Stimulated activated CD8-positive, alpha-beta memory T cell treated with anti-CD3 and anti-CD28 coated beads, Interleukin-7, amount 100 ng/mL, for 24 hours (primary cell): ENCODE measurements at places on chromosomes 3 and 15.
A peak's percentile ranks its signal among the peaks of the same experiment; 100 is the strongest.

- DNase-seq = no peak
Measured at GRCh38 chr3:42750834-42751233, 22.2 kb downstream of the CCDC13 start.

GRCh38 chr3:182617500-182617899 is 175.8 kb upstream of the ATP11B start:
- DNase-seq = no peak

DNA sequence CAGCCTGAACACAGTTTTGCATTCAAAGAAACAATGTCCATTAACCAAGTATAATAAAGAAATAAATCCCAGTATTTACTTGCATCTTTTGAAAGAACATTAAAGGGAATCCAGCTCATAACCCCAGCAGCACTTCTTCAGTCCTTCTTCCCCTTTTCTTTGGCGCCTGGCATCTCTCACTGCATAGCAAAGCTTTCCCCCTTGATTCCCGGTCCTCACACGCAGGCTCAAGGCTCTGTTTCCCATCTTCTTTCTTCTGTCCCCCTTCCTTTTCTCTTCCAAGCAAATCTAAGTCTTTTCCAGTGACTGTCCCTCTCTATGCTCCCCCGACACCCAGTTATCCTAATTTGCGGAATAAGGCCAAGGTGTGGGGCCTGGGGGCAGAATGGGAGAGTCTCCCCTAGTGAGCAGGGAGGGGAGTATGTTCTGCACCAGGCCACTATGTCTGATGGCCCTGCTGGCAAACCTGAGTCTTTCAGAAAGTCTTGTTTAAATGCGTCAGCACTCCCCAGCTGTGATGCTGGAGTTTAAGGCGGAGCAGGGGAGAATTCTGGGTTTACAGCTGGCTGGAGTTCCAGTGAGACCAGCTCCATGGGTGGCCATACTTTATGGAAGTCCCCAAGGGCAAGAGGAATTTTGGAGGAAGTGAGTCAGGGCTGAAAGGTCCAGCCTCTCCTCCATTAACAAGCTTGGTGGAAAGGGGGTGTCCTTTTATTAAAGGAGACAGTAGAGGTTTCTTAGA is 42.1 kb downstream of the GOLGA6A start:
- no peak for DNase-seq

- DNase-seq = no peak
Measured at GRCh38 chr15:48473667-48474066, 142.4 kb downstream of the DUT start.

GRCh38 chr3:33834096-33834453 is 35.6 kb downstream of the PDCD6IP start:
- DNase-seq = no peak

DNA sequence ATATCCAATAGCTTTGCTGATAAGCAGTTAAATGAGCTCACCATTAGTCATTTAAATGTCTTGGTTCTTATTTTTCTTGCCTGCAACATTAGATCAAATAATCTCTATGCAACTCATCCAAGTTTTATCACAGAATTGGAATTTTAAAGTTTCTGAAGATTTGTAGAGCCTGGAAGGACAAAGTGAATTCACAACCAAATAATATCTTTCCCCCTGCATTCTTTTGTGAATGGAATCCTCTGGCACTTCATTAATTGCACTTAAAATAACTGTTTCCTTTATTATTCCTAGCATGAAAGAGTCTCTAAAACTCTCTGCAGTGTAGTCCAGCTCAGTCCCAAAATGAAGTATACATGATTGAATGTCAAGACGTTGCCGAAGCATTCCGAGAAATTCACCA is 345.6 kb upstream of the TGFBR2 start:
- no peak for DNase-seq

- no peak for DNase-seq
Measured at GRCh38 chr3:2656806-2657777, 453.1 kb downstream of the IL5RA start.

- DNase-seq = no peak
Measured at GRCh38 chr3:69305011-69305410, 80.9 kb downstream of the FRMD4B start.

GRCh38 chr3:98577178-98577895 is 16.1 kb downstream of the CPOX start:
- DNase-seq = no peak

DNA sequence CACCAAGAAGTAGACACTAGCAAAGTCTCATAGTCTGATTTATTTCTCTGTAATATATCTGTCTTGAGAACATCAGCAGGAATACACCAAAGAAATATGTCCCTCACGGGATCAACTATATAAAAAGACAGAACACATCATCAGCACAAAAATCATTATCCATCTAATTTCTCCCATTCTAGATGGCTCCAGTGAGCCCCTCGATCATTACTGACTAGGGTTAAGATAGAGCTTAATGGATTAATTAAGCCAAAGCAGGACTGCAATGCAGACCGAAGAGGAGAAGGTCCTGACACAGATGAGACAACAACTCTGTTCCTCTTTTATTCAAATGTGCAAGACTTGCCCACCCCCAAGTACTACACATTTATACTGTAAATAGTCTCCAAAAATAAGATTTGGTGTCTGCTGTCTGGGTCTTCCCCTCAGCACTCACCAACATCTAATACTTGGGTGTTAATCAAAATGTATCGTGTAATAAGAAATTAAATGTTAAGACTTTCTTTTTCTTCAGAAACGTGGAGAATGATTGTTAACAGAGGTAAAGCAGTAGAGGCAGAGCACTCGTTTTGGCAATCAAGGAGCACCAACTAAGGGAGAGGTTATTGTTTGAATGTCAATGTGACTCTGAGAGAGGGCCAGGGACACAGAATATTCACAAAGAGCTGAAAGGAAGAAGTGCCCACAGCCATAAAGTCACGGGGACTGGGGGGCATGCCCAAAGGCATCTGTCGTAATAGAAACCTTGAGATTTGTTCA is 133.6 kb downstream of the TIGIT start:
- no peak for DNase-seq

- no peak for DNase-seq
Measured at GRCh38 chr3:70646635-70647034, 334.2 kb upstream of the MDFIC2 start.

- no peak for DNase-seq
Measured at GRCh38 chr3:113676261-113676660, 20.2 kb downstream of the USF3 start.

DNA sequence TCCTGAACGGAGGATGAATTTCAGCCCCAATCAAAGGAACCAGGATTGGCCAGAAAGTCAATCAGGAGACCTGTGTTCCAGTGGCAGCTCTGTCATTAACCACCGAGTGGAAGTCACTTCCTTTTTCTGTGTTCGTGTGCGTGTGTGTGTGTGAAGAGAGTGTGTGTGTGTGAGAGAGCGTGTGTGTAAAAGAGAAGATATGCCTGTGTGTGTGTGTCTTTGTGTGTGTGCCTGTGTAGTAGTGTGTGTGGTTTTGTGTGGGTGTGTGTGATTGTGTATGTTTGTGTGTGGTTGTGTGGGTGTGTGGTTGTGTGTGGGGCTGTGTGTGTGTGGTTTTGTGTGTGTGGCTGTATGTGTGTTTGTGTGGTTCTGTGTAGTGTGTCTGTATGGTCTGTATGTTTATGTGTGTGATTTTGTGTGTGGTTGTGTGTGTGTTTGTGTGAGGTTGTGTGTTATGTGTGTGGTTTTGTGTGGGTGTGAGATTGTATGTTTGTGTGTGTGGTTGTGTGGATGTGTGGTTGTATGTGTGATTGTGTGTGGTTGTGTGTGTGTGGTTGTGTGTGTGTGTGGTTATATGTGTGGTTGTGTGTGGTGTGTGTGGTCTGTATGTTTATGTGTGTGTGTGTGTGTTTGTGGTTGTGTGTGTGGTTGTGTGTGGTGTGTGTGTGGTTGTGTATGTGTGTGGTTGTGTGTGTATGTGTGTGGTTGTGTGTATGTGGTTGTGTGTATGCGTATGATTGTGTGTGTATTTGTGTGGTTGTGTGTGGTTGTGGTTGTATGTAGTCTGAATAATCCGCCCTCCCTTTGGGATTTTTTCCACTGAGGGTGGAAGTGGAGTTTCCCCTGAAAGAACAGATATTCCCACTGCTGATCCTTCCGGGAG is 314.4 kb downstream of the SHQ1 start:
- DNase-seq = no peak

GRCh38 chr3:15812183-15812582 is 14.4 kb upstream of the ANKRD28 start:
- DNase-seq = no peak

DNA sequence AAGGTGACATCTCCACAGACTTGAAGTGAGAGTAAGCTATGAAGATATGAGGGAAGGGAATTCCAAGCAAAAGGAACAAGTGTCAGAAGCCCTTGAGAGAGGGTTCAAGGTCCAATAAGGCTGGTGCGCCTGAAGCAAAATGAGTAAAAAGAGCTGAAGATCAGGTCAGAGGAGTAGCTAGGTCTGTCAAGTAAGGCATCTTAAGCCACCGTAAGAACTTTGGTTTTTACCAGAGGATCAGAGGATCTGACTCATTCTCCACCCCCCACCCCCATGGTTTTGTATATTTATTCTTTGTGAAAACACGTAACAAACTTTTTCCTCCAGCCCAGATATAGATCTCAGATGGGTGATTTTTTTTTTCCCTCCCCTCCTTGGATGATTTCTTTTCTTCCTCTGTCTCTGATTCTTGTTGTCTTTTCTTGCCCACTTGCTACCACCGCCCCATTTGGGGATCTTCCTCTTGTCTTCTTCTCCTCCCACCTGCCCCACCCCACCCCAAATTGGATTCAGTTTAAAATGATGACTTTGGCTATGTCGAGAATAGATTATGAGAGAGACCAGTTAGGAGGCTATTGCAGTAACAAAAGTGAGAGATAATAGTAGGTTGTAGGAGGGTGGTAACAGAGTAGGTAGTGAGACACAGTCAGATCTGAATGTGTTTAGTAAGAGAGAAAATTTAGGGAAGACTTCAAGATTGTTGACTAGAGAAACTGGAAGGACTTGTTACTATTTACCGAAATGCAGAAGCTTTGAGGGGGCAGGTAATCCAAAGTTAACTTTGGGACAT is 6.1 kb downstream of the TRMT10C start:
- DNase-seq = peak; percentile 7

- no peak for DNase-seq
Measured at GRCh38 chr3:126758026-126758425, 54.0 kb downstream of the CHCHD6 start.

DNA sequence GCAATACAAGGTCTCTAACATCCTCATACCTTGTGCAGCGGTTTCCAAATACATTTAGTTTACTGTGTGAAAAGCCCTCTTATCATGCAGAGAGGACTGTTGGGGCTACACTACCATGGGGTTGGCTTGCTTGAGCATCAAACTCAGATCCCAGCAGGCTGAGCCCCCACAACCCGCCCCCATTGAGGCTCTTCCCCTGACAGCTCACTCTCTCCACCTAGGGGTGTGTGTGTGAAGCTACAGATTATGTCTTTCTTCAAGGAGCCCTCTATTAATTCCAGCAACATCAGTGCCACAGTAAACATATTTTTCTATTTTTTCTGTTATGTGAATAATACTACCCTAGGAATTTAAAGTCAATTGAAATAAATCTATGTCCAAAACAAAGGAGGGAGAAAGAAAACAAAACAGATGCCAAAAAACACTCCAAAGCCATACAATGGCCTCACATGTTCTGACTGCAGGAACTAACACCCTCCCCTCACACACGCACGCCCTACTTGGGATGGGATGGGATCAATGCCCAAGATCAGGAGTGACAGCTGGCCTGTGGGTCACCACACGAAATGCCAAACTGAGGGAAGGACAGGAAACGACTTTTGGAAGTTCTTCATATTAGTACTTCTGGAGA is 14.7 kb downstream of the TM4SF4 start:
- no peak for DNase-seq

DNA sequence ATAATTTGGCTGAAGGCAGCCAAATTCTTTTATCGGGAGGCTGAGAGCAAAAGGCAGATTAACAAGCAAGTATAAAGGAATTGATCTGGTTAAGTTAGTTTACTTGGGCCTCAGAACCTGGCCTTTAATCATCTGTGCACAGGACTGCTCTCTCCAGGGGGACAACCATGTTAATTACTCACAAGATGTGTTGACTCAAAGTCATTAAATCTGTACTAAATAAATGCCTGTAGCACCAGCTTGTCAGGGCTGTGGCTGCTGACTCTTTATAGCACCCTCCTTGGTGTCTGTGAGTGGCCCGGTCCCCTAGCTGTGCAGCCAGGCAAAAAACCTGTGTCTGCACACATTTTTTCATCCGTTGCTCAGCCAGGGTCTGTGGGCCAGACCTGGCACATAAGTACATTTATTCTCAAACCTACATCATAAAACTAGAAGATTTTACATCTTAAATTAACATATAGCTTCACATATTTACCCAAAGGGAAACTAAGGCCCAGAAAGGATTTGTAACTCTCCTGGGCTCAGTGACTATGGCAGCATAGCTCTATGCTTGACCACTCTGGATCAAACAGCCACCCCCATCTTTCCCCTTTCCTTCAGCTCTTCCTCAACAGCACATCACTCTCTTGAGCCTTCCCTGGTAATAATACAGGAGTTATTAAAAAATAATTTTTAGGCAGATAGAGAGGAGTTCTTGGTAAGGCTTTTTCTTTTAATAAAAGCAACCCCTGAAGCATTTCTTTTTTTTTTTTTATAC is 51.4 kb downstream of the NCEH1 start:
- DNase-seq = no peak

GRCh38 chr3:195224980-195225580 is 45.9 kb downstream of the XXYLT1 start:
- DNase-seq = no peak

GRCh38 chr3:24396338-24396737 is 98.3 kb downstream of the THRB start:
- DNase-seq = no peak

GRCh38 chr3:27675287-27675686 is 46.8 kb downstream of the EOMES start:
- DNase-seq = no peak

DNA sequence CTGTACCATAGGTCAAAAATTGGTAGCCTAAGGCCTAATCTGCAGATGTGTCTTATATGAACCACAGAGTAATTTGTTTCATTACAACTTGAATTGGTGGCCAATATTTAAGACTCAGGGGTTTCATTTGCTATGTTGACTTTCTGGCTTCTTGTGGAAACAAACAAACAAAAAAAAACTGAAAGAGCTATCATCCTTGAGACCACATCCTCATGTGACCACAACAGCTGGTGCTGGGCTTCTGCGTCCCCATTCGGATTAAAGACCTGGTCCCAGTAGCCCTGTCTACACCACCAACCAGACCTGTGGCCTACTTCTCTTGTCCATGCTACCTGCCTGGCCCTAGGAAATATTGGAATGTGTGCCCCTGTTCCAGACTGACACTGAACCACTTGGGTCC is 61.7 kb downstream of the STRIT1 start:
- no peak for DNase-seq

DNA sequence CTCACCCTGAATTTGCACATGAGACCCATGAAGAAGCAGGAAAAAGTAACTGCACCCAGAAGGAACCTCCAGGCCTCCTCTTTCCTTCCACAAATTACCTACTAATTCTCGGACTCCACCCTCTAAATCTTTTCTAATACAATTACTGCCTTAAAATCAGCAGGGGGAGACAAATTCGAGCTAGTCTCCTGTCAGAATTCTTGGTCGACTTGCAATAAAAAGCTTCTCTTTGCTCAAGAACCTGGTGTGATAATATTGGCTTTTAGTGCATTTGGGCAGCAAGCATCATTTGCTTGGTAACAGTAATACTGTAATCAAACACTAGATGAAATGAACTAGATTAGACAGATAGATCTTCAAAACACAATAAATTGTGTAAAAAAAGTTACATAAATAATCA is 281.9 kb downstream of the RAP2B start:
- DNase-seq = no peak
